ENCODE measurements at places on chromosomes 7 and 10.

- DNase-seq, result no peak
Measured at GRCh38 chr7:115477193-115477651, 553.3 kb downstream of the TFEC start.

- no peak for DNase-seq
Measured at GRCh38 chr7:7185371-7185989, 3.1 kb downstream of the C1GALT1 start.

GRCh38 chr10:97499561-97500296 lies 1.0 kb downstream of the UBTD1 start:
- peak; percentile 32 for DNase-seq

DNA sequence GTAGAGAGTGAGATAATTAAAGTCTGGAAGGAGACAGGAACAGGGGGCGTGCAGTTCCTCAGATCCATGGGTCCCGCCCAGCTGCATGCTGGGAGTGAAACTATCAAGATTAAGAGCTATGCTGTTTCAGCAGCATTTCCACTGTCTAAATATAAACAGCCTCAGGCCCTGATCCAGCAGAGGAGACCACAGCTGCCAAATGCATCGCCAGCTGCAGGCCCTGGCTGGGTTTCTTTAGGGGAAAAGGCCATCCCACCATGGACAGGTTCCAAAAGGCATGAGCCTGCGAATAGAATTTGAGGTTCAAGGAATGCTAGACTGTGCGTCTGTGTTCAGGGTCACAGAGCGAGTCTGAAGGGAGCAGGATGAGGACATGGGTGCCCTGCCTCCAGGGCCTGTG lies 411.4 kb downstream of the PAXIP1 start:
- DNase-seq, result no peak

- no peak for DNase-seq
Measured at GRCh38 chr10:124509880-124510632, 48.4 kb downstream of the LHPP start.

DNA sequence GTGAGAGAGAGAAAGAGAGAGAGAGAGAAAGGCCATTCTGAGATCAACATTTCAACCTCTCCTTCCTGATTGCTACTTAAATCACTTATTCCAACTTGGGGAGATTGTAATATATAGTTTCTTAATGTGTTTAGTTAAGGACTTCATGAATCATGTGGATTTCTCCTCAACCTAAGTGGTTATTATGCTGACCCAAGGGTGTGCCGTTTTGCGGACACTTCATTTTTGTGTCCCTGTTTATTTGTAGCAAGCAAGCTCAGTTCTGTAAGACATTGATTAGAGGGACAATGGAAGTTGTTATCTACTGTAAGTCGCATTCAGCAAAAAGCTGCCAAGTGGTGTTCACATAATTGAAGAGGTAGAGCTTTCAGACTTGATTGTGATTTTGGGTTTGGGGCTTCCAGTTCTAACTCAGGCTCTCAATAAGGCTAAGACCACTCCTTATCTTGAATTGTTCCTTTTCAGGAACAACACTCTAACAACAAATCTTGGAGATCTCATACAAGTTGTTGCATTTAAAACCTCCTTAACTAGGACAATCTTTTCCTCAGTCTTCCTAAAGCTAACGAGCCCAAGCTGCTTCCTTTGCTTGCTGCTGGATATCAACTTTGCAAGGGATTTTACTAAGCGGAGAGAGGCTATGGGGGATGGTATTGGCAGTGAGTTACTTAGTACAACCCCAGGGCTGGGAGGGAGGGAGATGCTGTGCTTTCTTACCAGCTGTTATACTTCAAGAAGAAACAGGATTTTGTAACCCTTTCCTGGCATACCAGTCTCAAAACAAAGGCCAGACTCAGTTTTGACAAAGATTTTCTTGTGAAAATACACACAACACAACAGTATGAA lies 19.8 kb upstream of the COL1A2 start:
- DNase-seq, result peak; percentile 82
